ENCODE measurements at places on chromosomes 16 and 17.

DNA sequence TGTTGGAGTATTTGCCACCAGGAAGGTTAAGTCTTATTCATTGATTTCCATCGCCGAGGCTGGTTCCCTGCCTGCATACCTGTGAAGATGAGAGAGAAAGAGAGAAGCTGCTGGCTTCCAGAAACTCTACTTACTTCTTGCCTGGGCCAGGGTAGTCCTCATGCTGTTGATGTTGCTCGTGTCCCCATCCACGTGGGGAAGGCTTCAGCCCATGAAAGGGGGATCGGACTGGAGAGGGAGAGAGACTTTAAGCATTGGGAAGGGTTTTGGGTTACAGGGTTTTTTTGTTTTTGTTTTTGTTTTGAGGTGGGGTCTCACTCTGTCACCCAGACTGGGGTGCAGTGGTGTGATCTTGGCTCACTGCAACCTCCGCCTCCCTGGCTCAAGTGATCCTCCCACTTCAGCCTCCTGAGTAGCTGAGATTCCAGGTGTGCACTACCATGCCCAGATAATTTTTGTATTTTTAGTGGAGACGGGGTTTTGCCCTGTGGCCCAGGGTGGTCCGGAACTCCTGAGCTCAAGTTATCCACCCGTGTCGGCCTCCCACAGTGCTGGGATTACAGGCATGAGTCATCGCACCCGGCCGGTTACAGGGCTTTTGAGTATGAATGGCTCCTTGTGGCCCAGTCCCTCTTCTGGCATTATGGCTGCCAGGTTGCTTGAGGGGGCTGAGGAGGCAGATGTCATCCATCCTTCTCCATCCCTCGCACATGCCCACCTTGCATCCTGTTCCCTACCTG, 26.6 kb downstream of the ITGB3 start:
- DNase-seq, result no peak

DNA sequence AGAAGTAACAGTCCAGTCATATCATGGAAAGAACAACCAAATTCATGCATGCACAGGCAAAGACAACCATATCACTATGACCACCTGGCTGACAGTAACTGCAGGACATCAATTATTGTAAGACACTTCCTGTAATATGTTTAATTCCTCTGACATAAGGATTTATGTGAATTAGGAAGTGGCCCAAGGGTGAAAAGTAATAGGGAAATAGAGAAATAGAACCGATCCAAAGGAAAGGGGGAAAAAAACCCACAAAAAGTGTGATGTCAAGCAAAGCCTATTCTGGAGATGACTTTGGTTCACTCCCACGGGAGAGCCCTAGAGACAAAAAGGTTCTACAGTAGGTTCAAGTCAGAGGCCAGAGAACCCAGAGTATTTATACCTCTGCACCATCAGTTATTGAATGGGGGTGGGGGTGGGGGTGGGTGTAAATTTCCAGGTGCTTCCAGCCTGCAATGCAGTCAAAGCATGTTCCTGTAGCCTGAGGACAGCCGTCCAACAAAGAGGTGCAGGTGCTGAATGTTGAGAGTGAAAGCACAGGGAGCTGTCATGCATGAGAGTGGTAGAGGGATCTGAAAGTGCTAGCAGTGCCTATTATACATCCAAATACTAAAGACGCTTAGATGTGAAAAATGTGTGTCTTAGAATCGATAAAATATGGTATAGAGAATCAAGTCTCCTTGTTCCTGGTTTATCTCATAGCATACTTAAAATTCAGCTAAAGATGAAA, 95.6 kb upstream of the HLF start:
- DNase-seq, result no peak

DNA sequence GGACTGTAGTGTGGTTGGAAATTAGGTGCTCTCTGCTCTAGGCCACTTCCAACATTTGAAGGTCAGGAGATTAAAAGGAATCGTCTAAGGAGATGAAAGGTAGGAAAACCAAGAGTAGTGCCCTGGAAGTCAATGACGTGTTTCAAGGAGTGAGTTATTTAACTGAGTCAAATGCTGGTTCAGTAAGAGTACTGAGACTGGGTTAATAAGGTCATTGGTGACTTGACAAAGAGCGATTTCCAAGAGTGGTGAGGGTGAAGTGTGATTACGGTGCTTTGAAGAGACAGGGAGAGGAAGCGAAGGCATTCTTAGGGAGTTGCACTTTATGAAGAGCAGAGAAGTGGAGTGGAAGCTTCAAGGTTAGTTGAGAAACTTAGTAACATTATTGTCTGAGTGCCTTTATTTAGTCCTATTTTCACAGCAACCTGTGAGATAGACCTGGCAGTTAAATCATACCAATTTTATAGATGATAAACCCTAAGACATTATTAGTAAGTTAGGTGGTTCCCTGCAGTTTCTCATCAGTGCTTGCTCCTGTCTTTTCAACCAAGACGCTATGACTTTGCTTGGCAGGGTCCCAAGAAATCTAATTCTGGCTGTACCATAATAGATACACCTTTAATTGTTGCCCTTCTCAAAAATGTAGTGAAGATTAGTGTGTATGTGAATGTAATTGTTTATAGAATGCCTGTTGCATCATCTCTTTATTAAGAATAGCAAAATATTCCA, 5.9 kb downstream of the ZNF207 start:
- no peak for DNase-seq

GRCh38 chr16:85176541-85177447, 64.5 kb upstream of the CIBAR2 start:
- DNase-seq, result no peak

GRCh38 chr16:77213542-77214106, 14.4 kb downstream of the SYCE1L start:
- DNase-seq, result no peak

DNA sequence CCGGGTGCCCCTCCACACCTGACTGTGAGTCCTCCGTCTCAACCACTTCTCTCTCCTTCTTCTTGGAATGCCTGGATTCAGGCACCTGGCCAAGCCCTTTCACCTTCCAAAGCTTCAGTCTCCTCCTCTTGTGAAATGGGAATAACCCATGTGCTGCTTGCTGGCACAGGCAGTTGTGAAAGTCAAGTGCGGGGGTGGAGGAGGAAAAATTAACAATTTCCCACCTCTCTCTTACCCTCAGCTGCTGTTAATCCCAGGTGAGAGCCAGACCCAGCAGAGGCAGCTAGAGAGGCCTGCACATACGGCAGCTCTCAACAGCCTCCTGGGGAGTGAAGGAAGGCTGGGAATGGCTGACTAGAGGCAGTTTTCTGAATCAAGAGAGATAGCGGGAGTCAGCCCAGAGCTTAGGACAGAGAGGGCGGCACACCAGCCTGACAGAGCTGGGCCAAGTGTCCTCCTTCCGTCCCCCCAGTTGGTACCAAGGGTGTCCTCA, 77.9 kb upstream of the LGALS9 start:
- DNase-seq, result no peak

- no peak for DNase-seq
Observed at GRCh38 chr16:54281535-54282201, 4.9 kb downstream of the IRX3 start.

DNA sequence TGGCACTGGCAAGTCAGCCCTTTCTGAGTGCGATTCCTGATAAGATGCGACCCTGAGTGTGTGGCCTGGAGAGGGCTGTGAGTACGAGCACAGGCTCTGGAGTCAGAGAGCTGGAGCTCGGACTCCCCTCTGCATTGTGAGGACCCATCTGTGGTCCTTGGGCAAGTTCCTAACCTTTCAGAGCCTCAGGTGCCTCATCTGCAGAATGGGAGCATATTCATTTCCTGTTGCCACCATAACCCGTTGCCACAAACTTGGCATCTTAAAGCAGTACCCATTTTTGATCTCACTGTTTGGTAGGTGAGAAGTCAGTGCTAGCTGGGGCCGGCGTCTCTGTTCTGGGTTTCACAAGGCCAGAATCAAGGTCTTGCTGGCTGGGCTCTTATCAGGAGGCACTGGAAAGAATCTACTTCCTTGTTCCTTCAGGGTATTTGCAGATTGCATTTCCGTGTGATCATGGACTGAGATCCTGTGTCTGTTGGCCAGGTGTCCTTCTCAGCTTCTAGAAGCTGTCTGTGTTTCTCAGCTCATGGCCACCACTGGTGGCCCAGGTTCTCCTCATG, 20.2 kb downstream of the KNOP1 start:
- DNase-seq, result no peak

DNA sequence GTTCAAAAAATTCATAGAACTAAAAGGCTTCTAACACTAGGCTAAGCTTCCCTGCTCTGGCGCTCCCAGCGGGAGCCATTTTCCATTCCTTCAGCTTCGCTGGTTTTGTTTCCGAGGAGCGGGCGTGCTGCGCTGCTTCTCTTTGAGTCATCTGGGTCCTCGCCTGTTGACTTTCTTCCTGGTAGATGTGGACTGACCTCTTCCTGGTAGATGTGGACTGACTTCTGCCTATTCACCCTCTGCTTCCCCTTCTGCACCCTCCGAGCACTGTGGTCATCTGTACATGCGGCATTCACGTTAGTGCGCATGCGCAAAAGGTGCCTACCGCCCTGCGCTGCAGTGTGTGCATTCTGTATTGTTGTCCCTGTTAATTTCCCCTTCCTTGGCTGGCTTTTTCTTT, 40.8 kb upstream of the SEC14L1 start:
- DNase-seq, result no peak

GRCh38 chr17:45581860-45582259, 91.3 kb upstream of the PLEKHM1 start:
- DNase-seq, result no peak

- no peak for DNase-seq
Observed at GRCh38 chr17:79918581-79919163, 79.4 kb upstream of the CBX4 start.

- no peak for DNase-seq
Observed at GRCh38 chr16:67212766-67213165, 13.8 kb downstream of the ELMO3 start.

- no peak for DNase-seq
Observed at GRCh38 chr17:72494566-72494965, 373.7 kb downstream of the SOX9 start.

- DNase-seq, result no peak
Observed at GRCh38 chr17:48643697-48644012, 17.5 kb upstream of the HOXB9 start.

- no peak for DNase-seq
Observed at GRCh38 chr16:14559809-14560241, 70.2 kb downstream of the PARN start.

DNA sequence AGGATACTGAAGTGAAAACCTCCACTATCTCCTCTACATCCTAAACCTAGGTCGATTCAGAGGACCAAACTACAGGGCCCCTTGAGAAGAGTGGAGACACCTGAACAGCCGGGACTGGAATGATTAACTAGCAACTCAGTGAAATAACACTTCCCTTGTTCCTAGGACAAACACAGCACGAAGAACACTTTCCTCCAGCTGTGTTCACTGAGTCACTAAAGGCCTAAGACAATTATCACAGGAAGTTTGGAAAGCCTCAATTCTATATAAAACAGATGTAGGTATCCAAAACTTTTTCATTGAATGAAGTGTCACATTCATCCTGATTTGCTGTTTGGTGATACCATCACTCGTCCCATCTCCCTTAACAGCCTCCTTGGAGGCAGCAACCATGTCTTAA, 15.5 kb upstream of the CUEDC1 start:
- no peak for DNase-seq

- DNase-seq, result no peak
Observed at GRCh38 chr17:6187836-6188235, 117.7 kb downstream of the WSCD1 start.

DNA sequence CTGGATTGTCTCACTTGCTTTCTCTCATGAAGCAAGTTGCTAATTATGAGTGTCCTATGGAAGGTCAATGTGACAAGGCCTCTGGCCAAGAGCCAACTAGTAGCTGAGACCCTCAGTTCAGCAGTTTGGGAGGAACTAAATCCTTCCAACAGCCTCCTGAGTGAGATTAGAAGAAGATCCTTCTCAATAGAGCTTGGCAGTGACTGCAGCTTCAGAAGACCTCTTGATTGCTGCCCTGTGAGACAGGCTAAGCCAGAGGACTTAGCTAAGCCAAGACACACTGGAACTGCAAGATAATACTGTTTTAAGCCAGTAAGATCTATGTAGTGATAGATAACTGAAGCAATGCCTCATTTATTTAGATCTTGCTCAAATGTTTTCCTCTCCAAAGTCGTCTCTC, 34.3 kb downstream of the PCTP start:
- no peak for DNase-seq

Data from stimulated activated CD8-positive, alpha-beta memory T cell treated with anti-CD3 and anti-CD28 coated beads, Interleukin-7, amount 100 ng/mL, for 48 hours (primary cell).